ENCODE measurements at places on chromosomes 16 and 17. TPM values are rescaled to one million over a fixed set of nuclear protein-coding genes. Genes with fewer than 3 reads are reported as not detected.

DNA sequence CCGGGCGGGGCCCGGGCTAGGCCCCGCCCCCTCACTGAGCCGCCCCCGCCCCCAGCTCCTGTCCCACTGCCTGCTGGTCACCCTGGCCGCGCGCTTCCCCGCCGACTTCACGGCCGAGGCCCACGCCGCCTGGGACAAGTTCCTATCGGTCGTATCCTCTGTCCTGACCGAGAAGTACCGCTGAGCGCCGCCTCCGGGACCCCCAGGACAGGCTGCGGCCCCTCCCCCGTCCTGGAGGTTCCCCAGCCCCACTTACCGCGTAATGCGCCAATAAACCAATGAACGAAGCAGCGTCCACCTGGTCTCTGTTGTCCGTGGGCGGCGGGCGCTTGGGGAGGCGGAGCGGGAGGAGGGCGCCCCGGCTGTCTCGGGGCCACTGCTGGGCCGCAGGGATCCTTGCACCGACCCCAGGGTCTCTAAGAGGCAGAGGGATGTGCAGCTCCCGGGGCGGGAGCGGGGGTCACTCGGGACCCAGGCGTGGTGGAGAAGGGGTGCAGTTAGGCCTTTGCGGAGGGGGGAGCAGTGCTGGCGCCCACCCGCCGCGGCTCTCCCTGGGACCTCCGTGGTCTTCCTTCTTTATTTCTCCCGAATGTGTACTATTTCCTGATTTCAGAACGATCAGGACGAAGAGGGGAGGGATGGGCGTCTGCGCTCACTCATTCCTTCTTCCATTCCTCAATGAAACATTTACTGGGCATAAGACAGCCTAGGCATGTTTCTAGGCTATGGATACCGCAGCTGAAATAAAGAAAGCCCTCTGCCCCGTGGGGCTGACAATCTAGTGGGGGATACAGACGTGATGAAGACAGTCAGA is 2.0 kb downstream of the HBZ start:
- DNase-seq = peak; percentile 40

- no peak for DNase-seq
These were observed 11.1 kb upstream of the ATP2C2 start for GRCh38 chr16:84357191-84357651.

Gene HBA2
- 173 TPM for total RNA-seq

Gene BFAR
- 57.0 TPM for total RNA-seq

Gene SNAI3
- total RNA-seq = 1.0 TPM
